Fibroblast of pulmonary artery (primary cell): ENCODE measurements at places on chromosomes 1 and 21.

- no peak for DNase-seq
Observed at GRCh38 chr1:216596281-216596862, 126.9 kb downstream of the ESRRG start.

GRCh38 chr1:78004719-78005447, at the start of gene DNAJB4:
TSS of gene DNAJB4 (plus strand) at chr1:78004939. CDS start at chr1:78005111, 172 bp downstream.
- DNase-seq: peak; percentile 99

DNA sequence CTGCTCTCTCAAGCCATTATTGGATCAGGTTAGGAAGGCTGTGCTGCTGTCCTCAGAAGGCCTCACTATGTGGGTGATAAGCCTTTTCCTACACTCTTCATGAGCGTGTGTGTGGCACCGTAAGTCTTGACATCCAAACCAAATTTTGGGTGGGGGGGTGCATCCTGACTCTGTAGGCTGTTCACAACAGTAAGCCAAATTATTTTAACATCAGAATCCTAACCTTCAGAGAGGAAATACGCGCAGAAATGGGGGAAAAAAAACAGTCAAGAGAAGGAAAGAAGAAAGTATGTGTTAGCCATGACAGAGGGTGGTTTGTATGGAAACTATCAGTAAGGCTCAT, 21.0 kb downstream of the STPG1 start:
- DNase-seq: no peak

GRCh38 chr21:33219300-33219699, 10.4 kb upstream of the IFNAR2 start:
- no peak for DNase-seq

DNA sequence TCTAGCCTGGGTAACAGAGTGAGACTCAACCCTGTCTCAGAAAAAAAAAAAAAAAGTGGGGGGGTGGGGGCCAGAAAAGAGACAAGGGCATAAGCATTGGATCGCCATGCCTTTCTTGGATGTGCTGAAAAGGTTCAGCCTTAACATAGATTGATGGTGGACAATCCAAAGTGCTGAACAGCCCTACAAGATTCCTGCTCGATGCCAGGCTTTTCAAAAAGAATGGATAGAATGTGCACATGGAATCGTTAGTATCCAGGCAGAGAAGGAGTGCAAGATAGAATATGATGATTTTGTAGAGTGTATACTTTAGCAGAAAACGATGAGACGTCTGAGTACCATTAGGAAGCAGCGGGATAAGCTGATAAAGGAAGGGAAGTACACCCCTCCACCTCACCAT, 10.9 kb upstream of the COA7 start:
- DNase-seq: peak; percentile 38

DNA sequence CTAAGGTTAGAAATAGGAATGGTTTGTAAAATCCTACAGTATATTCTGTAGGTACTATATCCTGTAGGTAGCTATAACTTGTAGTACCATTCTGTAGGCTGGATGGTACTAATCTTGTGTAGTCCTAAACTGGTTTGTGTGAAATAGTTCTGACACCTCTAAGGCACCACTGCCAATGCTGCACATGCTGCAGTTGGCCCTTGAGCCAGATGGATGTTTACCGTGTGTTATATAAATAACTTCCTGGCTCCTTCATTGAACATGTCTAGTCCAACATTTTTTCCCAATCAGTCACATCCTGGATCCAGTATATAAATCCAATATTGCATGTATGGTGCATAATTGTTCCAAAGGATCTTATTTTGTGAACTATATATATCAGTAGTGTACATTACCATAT, 89.5 kb upstream of the GNG4 start:
- peak; percentile 62 for DNase-seq

DNA sequence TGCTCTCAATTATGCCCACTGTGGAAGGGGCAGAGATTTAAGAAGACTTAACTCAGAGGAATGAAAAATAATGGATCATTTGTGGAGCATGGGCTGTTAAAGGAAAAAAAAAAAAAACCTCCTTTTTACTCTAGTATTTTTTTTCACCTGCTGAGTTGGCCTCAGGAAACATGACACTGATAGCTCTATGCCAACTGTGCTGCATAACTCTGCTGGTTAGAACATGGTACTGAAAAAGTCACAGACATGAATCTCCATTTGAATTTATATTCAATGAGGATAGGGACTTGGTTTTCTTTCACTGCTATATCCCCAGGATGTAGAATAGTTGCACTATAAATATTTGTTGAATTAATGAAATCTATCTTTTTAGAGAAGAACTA, 86.1 kb upstream of the KIAA0040 start:
- DNase-seq: no peak

DNA sequence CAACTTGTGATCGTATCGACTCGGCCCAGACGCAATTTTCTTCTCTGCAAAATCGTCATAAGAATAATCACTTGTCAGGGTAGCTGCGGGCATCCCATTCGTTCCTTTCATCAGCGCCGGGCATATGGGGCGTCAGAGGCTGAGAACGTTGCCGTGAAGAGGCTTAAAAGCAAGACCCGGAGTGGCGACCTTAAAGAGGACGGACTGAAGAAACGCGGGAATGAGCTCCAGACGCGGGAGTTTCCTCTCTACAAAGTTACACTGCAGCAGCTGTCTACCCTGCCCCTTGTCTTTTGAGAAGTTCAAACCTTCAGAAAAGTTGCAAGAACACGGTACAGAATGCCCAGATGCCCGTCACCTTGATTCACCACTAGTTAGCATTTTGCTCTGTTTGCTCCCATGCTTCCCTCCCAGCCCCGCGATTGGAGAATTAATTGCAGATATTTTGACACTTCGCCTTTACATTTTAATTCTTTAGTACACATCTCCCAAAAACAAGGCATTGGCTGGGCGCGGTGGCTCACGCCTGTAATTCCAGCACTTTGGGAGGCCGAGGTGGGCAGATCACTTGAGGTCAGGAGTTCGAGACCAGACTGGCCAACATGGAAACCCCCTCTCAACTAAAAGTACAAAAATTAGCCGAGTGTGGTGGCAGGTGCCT, 967 bp downstream of the CENPS start:
- no peak for DNase-seq

- no peak for DNase-seq
Observed at GRCh38 chr1:227777646-227778045, 37.8 kb upstream of the PRSS38 start.

- no peak for DNase-seq
Observed at GRCh38 chr1:48793863-48794262, 17.2 kb upstream of the BEND5 start.

GRCh38 chr1:47571952-47572351, 134.1 kb downstream of the FOXD2 start:
- DNase-seq: no peak

DNA sequence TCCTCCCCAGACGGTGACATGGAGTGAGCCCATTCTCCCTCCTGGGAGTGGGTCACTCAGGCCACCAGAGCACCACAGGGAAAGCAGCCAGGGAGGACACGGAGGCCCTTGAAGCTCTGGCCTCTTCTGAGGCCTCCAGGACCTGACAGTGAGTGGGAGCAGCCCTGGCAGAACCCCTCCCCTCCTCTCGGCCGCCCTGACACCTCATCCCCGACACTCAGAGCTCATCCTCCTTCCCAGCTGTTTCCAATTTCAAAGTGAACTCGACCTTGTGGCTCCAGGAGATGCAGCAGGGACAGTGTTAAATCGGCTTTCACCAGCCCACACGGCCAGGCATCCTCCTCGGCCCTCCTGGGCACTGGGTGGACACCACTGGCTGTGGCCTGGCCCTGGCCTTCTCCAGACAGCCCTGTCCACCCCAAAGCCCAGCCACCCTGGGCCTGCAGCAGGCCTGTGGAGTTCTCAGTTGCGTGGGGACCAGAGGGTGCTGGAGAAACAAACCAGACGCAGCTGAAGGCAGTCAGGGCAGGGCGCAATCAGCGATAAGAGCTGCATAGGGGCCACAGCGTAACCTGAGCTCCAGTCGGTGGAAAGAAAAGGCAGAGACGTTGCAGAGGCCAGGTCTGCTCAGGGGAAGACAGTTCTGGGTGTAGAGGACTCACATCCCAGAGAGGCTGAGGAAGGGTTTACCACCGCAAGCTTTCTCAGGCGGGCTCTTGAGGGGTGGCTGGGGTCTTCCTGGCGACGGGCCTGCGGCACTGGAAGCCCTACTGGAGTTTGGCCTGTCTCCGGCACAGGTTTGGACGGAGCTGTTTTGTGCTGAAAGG, 27.1 kb downstream of the FTCD start:
- DNase-seq: no peak

GRCh38 chr1:31707711-31708110, 3.9 kb upstream of the COL16A1 start:
- peak; percentile 85 for DNase-seq

DNA sequence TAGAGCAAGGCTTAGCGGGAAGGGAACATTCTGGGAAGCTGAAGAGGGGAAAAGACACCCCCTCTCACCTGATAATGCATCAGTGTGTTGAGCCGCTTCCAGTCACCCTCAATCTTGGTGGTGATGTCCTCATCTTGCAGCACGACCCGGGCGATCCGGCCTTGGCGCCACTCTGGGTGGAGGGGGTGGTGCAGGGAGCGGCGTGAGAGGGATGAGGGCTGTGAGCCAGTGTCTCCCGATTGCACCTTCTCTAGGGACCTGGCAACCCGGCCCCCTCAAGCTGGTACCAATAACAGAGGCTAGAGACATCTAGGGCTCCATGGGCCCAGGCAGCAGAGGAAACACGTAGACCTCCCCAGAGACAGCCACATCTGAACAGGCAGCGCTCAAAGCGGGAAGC, 127.4 kb upstream of the CD34 start:
- no peak for DNase-seq

DNA sequence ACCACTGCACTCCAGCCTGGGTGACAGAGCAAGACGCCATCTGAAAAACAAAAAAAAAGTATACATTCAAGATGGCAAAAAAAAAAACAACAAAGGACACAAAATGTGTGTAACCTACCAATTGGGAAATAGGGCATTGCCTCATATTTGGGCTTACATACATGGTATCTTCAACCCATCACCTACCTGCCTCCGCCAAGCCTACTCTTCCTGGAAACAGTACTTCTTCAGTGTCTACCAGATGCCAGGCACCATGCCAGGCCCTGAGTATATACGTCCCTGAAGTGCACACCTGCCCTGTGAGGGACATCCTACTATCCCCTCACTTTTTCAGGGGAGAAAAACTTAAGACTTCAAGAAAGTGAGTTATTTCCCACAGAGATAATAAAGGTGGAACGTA, 160.2 kb downstream of the TOMM20 start:
- DNase-seq: no peak

DNA sequence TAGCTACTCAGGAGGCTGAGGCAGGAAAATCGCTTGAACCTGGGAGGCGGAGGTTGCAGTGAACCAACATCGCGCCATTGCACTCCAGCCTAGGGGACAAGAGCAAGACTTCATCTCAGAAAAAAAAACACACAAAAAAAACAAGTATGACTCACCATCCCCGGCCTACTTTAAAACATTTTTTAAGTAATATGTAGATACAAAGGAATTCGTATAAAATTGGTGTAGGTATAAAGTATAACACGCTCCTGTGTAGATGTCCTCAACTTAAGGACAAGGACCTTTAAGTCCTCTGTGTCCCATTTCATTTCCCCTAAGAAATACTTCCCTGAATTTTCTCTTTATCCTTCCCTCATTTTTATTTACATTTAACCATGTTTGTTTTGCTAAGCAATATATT, 73.4 kb upstream of the PKN2 start:
- DNase-seq: peak; percentile 3

DNA sequence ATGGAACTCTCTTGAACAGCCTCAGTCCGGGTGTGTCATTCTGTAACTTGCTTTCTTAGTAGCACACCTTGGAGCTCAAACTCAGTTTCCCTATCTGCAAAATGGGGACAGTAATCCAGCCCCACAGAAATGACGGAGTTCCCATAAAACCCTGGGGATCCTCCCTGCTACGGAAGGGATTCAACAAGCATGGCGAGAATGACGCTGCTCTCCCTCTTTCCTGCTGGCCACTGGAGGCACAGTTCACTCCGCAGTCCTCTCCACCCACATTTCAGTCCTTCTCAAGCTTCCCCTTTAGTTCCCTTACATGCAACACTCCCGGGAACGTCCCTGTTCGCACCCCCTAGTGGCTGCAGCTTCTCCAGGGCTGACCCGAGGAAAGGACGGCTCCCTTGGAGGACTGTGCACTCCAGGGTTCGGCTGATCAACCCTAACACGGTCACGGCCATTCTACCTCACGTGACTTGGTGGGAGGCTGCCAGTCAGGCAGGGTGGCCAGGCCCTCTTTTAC, 20.6 kb downstream of the RUNX3 start:
- peak; percentile 85 for DNase-seq

- peak; percentile 92 for DNase-seq
Observed at GRCh38 chr21:32562426-32562825, 22.9 kb downstream of the TCP10L start.

DNA sequence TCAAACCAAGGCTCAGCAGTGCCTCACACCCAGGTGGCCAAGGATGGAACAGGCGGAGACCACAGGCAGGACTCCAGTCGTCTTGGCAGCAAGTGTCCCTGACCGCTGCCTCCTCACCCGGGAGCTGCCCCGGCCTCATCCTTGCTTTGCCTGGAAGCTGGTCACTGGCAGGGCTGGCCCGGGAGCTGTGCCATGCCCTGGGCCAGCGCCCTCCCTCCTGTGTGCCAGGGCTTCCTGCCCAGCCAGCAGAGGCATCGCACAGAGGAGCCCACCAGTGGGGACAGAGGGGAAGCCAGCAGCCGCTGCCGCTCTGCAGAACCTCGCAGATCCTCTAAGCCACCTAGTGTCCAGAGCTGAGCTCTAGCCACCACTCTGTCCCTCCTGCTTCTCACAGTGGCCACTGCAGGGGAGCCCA, 7.8 kb downstream of the CASZ1 start:
- DNase-seq: no peak

DNA sequence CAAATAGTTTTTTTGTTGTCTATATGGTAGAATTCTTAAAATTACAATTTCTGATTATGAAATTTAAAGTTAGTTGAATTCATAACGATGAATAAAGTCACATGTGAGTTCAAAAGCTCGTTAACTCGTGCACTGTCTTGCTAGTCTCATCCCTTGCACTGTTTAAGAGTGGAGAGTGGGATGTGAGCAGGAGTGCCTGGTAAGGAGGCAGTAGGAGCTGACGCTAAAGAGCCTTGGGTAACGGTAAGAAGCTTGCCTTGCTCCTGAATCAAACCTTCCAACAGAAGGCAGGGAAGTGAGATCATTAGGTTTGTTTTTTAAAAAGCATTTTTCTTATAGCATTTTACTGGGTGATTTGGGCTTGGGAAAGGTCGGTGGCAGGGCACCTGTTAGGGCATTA, 2.3 kb upstream of the FASLG start:
- no peak for DNase-seq

- DNase-seq: no peak
Observed at GRCh38 chr1:185059950-185060571, 14.7 kb downstream of the RNF2 start.

DNA sequence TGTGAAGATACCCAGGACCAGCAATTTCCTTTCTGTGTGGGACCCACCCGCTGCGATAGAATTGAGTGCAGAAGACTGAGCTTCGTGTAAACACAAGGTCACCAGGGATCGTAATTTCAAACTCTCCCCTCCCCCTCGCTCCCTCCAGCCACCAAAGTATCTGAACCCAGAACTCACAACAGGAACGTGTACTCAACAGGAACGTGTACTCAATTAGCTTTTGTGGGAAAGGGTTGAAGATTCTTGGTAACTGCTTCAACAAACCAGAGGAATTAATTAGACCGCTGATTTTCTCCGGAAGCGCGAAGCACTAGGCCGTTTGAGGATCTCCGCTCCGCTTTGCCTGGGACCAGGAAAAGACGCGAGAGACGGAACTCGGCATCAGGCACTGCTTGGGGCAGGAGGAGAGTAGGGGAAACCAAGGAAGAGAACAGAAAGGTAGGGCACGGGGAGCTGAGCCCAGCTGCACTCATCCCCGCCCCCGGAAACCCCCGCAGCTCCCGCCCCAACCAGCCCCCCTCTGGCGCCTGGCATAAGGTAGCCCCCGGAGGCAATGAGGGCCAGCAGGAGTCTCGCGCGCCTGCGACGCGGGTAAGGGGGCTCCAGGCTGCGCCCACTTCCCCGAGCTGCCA, 453 bp downstream of the DRAM2 start:
- DNase-seq: peak; percentile 66
